ENCODE measurements at places on chromosomes 6 and 20.

DNA sequence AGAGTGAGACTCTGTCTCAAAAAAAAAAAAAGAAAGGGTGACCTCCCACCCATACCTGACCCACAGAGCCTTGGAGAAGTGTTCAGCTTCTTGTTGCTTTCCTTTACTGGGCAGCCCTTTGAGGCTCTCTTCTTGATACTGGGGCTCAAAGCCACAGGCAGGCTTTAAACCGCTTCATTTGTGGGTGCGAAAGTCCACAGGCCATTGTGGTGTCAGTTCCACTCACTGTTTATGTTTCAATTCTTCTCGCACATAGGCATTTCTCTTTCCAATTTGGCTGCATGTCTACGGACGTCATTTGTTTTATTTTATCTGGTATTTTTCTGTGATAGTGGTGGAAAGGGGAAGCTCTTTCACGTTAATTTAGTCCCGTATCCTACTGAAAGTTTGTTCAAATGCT, 34.6 kb downstream of the PPARD start:
- DNase-seq: no peak

GRCh38 chr6:1296542-1296941, 15.4 kb upstream of the FOXQ1 start:
- DNase-seq: no peak

GRCh38 chr20:14860410-14860814, 523.0 kb upstream of the FLRT3 start:
- peak; percentile 100 for DNase-seq

DNA sequence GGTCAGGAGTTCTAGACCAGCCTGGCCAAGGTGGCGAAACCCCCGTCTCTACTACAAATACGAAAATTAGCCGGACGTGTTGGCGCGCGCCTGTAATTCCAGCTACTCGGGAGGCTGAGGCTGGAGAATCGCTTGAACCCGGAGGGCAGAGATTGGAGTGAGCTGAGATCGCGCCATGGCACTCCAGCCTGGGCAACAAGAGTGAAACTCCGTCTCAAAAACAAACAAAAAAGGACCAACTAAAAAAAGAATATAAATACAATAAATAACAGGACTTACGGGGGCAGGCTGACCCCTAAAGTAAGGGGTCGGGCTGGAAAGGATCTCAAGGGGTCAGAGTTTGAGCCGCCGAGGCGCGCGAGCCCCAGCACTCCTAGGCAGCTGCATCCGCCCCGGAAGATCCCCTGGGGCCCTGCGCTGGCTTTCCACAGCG, 509 bp upstream of the TPD52L2 start:
- no peak for DNase-seq

GRCh38 chr6:169783971-169784820, 32.8 kb downstream of the ERMARD start:
- DNase-seq: no peak

DNA sequence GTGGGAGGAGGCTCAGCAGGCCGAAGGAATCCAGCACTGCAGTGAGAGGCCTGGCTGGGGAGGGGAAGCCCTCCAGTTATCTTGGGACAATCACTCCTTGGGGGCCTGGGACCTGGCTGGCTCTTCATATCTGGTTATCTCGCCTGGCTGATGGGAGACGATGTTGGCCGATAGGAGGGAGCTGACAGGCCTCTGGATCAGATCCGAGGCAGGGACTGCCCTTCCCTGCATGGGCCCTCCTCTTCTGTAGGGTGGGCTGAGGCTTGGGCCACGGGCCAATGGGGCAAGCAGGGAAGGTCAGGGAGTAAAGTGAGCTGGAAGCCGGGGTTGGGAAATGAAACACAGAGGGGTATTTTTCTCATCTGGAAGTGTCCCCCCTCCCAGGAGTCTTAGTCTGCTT, 25.2 kb downstream of the MANBAL start:
- DNase-seq: no peak

Data from NCI-H69 (cell line).